HepG2 (cell line): ENCODE measurements at places on chromosomes 3 and 15. TPM values are rescaled to one million over a fixed set of nuclear protein-coding genes. Genes with fewer than 3 reads are reported as not detected.

DNA sequence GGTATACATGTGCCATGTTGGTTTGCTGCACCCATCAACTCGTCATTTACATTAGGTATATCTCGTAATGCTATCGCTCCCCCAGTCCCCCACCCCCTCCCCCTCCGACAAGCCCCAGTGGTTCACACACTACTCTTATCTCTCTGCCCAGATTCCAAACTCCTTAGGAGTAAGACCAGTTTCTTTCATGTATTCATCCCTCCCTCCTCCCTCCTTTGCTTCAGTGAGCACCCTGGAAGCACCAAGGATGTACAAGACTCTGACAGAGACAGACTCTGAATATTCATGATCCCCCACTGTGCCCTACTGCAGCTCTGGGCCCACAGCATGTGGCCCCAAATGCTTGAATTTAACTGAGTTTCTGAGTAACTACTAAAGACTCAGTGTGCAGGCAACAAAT, 113.8 kb upstream of the RAD18 start:
- no peak for DNase-seq

DNA sequence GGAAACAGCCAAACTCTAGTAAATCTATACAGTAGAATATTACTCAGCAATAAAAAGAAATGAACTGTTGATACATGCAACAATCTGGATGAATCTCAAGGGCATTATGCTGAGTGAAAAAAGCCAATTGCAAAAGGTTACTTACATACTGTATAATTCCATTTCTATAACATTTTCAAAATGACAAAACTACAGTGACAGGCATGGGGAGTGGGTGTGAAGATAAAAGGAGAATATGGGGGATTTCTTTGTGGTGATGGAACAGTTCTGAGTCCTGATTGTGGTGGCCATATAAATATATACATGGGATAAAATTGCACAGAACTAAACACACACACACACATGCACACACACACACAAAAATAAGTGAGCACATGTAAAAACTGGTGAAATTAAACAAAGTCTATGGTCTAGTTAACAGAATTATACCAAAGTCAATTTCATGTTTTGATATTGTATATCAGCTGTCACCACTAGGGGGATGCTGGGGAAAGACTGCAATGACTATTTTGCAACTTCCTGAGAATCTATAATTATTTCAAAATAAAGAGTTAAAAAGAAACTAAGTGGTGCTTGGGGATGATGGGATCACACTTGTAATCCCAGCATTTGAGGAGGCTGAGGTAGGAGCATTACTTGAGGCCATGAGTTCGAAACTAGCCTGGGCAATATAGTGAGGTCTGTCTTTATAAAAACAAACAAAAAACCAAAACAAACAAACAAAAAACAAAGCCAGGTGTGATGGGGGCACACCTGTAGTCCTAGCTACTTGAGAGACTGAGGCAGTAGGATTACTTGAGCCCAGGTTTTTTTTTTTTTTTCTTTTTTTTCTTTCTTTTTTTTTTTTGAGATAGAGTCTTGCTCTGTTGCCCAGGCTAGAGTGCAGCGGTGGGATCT, 66.0 kb downstream of the SPTSSB start:
- DNase-seq = no peak

DNA sequence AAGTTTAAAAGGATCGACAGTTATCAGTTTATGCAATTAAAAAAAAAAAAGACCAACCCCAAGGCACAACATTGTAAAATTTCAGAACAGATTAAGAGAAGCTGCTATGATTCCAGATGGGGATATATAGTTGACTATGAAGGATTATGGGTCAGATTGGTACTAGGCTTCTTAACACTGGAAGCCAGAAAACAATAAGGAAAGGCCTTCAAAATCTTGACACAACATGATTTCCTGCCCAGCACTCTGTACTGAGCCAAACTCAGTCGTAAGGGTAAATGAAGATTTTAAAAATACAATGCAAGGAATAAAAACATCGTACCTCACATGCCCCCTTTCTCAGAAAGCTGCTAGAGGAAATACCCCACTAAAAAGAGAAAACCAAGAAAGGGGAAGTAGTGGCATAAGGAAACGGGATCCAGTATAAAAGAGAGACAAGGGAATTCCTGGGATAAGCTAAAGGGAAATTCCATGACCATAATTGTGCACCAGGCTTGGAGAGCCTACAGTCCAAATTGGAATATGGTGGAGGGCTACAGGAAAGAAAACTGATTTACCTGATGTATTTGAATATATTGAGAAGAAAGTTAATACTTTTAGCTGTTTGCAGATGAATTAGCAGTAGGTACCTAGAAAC, 27.9 kb downstream of the PIAS1 start:
- no peak for DNase-seq

- DNase-seq = no peak
These were observed 355.0 kb downstream of the ERC2 start for GRCh38 chr3:56113231-56113630.

DNA sequence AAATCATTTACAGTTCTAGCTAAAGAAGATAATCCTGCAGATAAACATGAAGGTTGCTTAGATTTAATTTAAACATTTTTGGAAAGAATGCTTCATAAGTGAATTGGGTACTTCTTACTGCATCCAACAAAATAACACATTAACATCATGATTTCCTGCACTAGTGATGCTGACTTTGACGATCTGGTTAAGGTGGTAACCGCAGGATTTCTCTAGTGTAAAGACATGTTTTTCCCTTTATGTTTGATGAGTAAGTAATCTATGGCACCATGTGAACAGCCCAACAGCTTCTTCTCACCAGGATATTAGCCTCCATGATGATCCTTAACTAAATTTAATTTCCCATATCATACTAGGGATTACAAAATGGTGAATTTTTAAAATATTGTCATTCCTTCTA, 14.1 kb downstream of the SPPL2A start:
- DNase-seq = no peak

DNA sequence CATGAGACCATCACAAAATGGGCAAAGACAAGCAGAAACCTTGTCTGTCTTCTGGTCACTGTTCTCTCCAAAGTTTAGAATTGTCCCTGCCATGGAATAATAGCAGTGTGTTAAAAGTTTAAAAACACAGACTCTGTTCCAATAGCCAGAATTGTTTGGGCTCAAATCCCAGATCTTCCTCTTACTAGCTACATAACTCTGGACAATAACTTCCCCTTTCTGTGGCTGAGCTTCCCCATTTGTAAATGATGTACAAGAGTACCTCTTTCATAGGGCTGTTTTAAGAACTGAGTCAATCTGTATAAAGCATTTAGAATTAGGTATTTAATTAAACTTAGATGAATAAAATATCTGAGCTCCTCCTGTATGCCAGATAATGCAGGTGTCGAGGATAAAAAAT, 623.0 kb downstream of the NTRK3 start:
- DNase-seq = no peak

Gene PP2D1
- total RNA-seq = not detected in 2 replicates

Gene RPL14
- total RNA-seq = 1,291 and 1,534 TPM in 2 replicates
